ENCODE measurements at places on chromosomes 1 and 21. TPM values are rescaled to one million over a fixed set of nuclear protein-coding genes. Genes with fewer than 3 reads are reported as not detected.

- no peak for DNase-seq
Observed at GRCh38 chr1:52416811-52417210, 12.4 kb downstream of the PRPF38A start.

DNA sequence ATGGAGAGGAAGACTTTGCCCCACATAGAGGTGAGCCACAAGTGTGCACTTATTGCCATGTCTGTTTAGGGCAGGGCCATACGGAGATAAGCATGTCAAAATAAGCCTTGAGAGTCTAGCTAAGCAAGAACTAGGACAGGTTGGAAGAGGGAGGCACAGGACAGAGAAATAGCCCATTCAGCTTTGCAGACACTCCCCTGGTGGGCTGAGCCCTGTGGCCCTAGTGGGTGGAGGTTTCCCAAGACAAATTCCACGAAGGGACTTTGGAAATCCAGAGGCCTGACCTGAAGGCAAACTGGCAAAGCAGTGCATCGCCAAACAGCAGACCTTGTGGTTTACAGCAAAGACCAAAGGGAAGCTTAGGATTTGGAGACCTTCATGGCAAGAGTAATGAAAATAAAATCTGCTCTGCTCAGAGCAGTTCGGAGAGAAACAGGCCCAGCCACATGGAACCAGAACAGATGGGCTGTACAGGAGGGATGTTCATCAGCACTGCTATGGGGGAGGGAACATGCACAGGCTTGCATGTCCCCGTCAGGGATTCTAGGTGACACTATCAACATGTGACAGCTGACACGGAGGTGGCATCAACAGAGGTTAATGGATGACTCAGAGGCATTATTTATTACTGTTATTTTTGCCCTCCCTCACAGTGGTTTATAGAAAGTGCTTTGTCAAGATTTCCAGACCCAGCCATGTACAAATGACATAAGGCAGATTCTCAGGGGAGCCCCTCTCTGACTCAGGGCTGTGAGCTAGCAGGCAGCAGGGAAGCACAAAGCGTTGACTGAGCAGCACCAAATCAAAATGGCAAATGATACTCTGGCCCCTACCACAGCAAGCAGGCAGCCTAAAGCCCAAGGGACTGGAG is 90.1 kb upstream of the IRF2BP2 start:
- DNase-seq, result peak; percentile 75

DNA sequence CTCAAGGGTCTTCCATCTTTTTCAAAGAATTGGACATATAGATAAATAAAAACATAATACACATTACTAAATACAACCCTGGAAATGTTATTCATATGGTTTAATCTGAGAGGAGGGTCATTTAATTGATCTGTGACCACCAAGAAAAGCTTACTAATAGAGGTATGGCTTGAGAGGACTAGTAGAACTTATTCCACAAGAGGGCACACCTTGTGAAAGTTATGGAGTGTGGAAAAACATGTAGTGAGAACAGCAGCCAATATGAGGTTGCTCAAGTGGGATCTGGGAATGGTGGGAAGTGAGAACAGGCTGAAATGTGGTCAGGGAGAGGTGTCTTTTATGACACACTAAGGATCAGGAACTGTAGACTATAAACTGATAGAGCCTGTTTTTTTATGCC is 973.5 kb upstream of the B3GALT2 start:
- DNase-seq, result no peak

DNA sequence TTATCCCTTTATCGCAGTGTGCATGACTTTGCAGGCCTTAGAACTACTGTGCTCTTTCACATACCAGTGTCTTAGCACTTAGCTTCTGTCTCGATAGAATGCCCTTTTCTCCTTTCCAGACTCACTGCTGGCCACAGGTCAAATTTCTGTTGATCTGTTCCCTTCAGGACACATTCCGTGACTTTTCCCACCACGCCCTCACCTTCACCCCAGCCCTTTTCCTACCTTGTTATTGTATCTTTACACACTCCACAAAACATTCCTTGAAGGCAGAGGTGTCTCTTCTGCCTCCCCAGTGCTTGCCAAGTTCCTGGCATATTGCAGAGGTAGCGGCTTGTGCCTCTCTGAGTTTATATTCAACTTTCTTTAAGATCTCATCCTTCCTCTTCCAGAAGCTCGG is 3.7 kb upstream of the IGSF9 start:
- DNase-seq, result no peak

GRCh38 chr1:246769306-246769705 is 45.1 kb downstream of the SCCPDH start:
- DNase-seq, result no peak

GRCh38 chr1:183569141-183569540 is 21.1 kb downstream of the NCF2 start:
- peak; percentile 23 for DNase-seq

GRCh38 chr1:58345215-58346035 is 201.1 kb downstream of the OMA1 start:
- DNase-seq, result no peak

DNA sequence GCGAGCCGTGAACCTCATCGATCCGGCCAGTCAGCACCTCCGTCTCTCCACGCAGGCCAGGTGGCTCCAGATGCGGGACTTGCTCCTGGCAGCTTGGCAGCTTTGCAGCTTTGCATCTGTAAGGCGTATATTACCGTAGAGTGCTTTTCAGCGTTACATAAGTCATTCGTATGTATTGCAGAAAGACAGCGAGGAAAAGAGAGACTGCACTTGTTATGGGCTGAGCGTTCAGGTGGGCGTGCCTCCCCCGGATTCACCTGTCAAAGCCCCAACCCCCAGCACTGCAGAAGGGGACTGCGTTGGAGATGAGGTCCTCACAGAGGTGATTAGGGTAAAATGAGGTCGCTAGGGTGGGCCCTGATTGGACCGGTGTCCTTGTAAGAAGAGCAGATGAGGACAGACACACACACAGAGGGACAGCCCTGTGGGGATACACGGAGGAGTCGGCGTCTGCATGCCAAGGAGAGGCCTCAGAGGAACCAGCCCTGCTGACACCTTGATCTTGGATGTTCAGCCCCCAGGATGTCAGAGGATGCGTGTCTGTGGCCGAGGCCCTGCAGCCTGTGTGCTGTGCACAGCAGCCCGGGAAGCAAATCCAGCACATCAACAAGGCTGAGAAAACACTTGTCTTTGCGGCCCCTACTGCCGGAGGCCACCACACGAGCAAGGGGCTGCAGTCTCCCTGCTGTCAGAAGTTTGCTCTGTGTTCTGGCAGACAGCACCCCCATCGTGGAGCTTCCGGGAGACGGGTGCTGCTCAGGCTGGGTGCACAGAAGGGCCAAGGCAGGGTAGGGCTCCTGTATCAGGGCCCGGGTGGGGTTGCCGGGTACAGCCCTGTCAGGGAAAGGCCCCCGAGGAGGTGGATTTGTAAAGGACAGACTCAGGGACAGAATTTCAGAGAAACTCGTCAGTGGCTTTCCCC is 10.9 kb upstream of the AGPAT3 start:
- no peak for DNase-seq

DNA sequence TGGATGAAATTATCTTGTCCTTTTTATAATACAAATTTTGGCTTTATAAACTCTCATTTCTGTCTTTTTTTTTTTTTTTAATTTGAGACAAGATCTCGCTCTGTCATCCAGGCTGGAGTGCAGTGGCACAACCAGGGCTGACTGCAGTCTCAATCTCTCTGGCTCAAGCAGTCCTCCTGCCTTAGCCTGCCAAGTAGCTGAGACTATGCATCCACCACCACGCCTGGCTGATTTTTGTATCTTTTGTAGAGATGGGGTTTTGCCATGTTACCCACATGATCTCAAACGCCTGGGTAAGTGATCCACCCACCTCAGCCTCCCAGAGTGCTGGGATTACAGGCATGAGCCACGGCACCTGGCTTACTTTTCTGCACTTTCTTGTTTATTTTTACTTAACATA is 7.5 kb downstream of the TOR1AIP1 start:
- DNase-seq, result no peak

- no peak for DNase-seq
Observed at GRCh38 chr21:45327441-45328197, 39.9 kb upstream of the POFUT2 start.

GRCh38 chr1:185973645-185974044 is 239.5 kb downstream of the HMCN1 start:
- no peak for DNase-seq

DNA sequence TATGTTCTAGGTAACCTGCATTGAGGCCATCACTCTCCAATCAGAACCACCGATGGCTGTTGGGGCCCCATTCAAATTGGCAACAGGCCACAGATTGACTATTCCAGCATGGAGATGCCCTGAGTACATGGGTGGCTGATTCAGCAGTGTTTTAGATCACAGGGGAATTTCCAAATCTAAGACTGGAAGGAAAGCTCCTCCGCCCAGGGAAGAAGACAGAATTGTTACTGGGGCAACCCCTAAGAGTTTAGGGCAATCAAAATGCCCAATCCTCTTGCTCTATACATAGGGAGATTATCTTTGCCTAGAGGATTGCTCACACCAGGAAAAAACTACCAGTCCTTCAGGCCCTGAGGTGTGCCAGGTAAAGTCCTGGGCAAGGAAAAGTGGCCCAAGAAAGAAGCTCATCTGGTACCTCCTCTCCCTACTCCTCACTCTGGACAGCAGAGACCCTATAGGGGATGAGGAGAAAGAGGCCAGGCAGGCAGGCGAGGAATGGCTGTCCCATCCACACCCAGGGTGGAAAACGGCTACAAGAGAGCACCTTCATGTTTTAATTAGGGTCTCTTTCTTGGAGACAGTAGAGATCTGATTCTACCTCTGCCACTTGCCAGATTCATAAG is 5.8 kb downstream of the S100A8 start:
- DNase-seq, result no peak

DNA sequence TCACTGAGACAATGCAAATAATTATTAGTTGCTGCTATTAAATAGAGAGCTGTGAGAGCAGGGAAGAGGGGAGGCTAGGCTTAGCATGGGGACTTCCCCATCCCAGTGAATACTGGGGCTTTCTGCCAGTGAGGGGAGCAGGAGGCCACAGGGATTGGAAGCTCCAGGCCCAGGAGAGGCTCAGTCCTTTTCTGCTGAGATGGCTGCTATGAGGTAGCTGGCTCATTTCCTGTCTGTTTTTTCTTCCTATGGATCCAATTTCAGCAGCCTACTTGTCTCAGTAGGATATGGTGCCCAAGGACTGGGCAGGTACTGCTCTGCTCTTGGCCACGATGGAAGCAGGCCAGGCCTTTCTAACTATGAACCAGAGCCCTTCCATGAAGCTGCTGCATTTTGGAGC is 10.0 kb downstream of the STMN1 start:
- DNase-seq, result no peak

DNA sequence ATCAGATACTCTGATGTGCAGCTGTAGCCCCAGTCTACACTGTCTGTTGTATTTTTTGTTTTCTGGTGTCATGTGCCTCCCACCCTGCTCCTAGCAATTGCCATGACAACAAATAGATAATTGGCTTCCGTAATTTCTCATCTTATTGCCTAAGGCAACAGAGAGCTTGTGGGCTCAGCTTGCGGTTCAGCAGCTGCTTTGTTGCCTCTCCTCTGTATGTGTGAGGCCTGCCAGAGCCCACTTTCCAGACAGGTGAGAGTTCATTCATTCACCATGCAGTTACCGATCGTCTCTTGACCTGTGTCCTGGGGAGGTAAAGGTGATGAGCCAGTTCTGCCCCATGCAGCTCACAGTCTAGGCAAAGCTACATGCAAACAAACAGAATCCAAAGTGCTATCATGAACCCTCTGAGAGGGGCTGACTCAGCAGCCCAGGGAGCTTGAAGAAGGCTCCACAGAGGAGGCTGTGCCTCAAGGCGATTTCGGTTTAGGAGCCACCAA is 11.9 kb downstream of the LGALS8 start:
- DNase-seq, result peak; percentile 15

GRCh38 chr1:86557739-86558138 is 10.9 kb downstream of the CLCA4 start:
- no peak for DNase-seq

- peak; percentile 80 for DNase-seq
Observed at GRCh38 chr1:161238039-161238473, at the start of gene NR1I3. Gene NR1I3, minus strand, starts transcription at chr1:161238203. Its CDS starts 1,638 bp downstream, at chr1:161236565.

Gene OR2L2
- total RNA-seq, result not detected

Gene BATF3
- not detected for total RNA-seq

Gene MAP1LC3C
- 0.27 TPM for total RNA-seq

Gene OPRD1
- total RNA-seq, result 0.07 TPM

Gene RNU1-3
- total RNA-seq, result under 0.01 TPM

Gene S100A16
- 103 TPM for total RNA-seq

Gene CR1L
- total RNA-seq, result not detected

Gene BARHL2
- not detected for total RNA-seq

Gene RPL5
- 2,070 TPM for total RNA-seq

Measured in hepatocyte (in vitro differentiated cells).